Stimulated activated CD8-positive, alpha-beta memory T cell treated with anti-CD3 and anti-CD28 coated beads, Interleukin-4, amount 100 ng/mL, for 1 hour (primary cell): ENCODE measurements at places on chromosomes 5 and 9.

DNA sequence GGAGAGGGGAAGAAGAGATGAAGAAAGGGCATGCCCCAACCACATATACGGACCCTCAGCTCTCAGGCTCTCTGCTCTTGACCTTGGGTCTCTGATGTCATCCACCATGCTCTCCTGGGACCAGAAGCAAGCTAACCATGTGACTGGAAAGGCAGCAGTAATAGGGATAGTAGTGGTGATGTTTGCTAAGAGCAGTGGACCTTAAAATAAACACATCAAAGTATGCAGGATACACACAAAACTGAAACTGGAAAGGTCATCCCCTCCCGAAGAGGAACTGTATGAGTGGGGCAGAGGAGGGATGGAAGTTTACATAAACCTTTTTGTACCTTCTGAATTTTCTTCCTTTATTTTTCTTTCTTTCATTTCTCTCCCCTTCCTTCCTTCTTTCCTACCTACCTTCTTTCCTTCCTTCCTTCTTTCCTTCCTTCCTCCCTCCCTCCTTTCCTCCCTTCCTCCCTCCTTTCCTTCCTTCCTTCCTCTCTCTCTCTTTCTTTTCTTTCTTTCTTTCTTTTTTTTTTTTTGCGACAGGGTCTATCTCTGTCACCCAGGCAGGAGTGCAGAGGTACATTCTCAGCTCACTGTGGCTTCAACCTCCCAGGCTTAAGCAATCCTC, 8.1 kb upstream of the PTPN3 start:
- no peak for DNase-seq

- DNase-seq = no peak
Observed at GRCh38 chr5:81424728-81425127, 30.8 kb upstream of the ACOT12 start.

DNA sequence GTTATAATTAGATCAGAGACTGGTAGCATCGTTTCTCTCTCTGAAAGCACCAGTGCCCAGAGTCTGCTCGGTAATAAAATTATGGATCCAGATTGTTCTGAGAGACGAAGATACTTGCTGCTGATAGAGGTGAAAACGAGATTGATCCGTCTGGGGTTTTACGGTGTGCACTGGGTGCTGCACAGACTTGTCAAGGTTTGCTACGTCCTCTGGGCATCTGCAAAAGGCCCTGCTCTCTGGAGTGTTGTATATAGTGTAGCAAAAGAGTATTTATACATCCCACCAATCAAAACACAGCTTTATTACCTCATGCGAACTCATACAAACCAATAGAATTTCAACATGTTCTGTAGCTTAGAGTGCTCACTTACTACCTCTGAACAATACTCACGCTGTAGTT, 219.3 kb downstream of the PBX3 start:
- DNase-seq = no peak

DNA sequence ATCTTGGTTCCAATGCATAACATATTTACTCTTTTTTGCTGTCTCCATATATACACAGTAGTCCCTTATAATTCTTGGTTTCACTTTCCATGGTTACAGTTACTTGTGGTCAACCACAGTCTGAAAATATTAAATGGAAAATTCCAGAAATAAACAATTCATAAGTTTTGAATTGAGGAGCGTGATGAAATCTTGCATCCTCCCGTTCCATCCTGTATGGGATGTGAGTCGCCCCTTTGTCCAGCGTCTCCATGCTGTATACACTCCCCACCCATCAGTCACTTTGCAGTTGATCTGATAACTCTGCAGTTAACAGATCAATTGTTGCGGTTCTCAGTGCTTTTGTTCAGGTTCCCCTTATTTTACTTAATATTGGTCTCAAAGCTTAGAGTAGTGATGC, 11.5 kb upstream of the FAF2 start:
- no peak for DNase-seq

DNA sequence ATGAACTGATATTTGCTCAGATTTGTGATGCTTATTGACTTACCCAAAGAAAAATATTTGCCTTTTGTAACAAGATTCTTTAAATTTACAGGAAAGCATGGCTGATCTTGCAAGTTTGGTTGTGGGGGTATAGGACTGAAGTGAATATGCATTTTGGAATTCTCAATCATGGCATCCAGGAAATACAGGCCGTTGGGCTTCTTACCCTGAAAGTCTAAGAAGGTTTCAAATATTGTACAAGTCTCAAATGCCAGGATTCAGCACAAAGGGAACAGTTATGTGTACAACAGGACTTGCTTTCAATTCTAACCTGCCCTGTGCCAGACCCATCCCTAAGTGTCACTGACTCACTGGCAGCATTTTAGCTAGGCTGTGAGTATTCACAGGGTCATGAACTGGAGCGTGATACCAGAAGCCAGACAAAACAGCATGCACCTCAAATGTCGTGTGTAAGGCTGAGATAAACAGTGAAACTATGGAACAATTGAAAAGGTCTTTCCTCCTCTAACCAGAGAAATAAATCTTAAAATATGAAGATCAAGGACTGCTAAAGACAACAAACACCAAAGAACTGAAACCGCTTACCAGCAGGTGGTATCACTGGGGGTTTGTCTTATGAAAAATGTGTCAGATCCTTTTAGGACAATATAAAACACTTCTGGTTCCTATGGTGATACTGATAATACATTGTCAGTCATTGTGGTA, 168.6 kb upstream of the RGMB start:
- DNase-seq = no peak

GRCh38 chr5:5436203-5436760, 13.8 kb downstream of the ICE1 start:
- DNase-seq = no peak

DNA sequence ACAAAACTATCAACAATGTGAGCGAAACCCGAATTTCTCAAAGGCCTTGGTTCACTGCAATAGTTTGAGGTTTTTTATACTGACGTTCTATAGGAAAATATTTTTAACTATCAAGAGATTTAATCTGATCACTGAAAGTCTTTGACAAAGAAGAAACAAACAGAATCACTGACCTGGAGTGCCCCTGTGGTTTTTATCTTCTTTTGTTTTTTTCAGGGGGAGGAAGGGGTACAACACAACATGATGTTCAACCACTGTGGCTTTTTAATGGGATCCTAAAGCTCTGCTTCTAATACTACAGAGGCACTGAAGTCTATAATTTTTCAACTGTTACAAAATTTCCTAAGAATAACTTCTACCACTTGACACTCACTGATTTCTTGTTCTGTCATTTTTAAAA, 185.9 kb downstream of the AP3B1 start:
- no peak for DNase-seq

DNA sequence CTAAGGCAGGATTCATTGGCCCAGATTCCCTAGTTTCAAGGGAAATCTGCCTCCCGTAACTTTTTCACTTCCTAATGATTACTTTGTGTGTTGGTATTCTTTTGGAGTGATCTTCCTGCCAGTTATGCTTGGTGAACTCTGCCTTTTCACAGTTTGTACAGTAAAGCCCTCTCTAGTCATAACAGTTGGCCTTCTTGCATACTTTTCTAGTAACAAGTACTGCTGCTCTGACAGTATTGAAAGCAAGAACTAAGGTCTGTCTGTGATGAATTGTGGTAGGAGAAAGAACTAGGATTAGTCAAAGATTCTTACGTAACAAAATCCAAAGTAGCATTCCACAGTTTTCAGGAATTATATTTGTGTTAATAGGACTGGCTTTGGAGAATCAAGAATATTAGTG, 1457.2 kb upstream of the WWC1 start:
- no peak for DNase-seq

DNA sequence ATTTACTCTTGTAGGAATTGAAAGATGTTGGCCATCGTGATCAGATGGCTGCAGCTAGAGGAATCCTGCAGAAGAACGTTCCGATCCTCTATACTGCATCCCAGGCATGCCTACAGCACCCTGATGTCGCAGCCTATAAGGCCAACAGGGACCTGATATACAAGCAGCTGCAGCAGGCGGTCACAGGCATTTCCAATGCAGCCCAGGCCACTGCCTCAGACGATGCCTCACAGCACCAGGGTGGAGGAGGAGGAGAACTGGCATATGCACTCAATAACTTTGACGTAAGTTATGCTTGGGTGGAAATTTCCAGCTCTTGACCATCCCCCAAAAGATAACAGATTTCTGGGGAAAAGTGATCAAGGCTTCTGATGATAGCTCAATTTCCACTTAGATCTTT, 50.6 kb downstream of the LRRTM2 start:
- DNase-seq = no peak

- no peak for DNase-seq
Observed at GRCh38 chr5:18142831-18143230, 508.6 kb downstream of the TAF11L14 start.

DNA sequence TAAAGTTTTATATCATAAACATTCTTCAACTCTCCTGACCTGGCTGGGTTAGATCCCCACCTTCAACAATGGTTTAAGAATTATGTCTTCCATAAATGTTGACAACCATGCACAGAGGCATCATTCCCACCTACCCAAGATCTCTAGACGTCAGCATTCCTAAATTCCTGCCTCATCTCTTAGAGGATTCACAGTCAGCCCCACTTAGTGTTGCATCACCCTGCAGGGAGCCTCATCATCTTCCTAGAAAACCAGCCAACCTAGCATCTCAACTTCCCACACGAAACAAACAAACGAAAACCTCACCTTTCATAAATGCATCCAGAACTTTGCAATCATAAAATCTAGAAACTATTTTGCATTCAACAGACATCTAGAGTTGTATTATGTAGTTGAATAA, 816.1 kb upstream of the C9orf72 start:
- DNase-seq = no peak

DNA sequence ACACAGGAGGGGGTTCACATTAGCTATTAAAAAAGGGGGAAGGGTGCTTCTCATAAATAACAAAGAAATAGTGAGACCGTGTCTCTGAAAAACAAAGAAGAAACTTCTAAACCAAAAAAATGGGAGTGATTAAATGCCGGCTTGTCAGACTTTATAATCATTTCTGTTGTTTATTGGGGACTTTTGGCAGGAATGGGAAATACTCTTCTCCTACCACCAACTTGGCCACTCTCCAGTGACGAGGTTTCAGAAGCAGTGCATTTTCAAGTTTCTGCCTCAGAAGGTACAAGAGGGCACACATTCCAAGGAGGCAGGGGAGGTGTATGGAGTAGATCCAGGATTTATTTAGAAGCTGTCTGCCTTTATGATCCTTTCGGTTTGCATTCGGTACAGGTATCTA, 46.2 kb downstream of the LIX1 start:
- no peak for DNase-seq

DNA sequence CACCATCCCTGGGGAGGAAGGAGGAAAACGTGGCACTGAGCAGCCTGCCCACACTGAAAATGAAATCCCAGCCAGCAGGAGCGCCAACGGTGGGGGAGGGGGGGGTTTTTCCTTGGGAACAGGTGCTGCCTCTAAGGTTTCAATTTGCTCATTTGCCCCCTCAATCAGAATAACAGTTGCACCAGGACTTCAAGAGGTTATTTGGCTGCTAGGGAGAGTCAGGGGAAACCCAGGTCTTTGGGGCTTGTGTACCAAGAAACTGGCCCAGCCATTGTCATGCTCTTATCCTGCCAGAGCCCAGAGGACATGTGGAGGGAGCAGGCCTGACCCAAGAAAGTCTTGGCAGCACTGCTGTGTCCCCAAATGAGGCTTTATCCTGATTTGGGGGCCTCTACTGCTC, 66.5 kb downstream of the NDFIP1 start:
- DNase-seq = no peak

DNA sequence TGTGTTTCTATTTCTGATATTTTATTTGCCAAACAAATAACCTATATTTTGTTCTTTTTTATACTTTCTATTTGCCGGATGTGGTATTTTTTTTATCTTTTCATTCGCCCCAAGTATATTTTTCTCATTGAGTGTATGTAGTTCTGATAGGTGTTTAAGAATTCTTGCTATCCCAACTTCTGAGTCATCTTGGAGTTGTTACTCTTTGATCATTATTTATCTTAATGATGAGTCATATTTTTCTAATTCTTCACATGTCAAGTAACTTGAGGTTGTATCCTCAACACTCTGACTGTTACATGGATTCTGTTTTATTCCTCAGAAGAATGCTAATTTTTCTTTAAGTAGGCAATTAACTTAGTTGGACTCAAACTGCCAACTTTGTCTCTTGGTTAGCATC, 498.1 kb downstream of the TLE1 start:
- DNase-seq = no peak

- no peak for DNase-seq
Observed at GRCh38 chr5:35939639-35940038, 1.2 kb upstream of the CAPSL start.

GRCh38 chr9:18857334-18857733, 175.7 kb downstream of the SAXO1 start:
- no peak for DNase-seq
